ENCODE measurements at places on chromosomes 5 and 9. TPM values are rescaled to one million over a fixed set of nuclear protein-coding genes. Genes with fewer than 3 reads are reported as not detected.

DNA sequence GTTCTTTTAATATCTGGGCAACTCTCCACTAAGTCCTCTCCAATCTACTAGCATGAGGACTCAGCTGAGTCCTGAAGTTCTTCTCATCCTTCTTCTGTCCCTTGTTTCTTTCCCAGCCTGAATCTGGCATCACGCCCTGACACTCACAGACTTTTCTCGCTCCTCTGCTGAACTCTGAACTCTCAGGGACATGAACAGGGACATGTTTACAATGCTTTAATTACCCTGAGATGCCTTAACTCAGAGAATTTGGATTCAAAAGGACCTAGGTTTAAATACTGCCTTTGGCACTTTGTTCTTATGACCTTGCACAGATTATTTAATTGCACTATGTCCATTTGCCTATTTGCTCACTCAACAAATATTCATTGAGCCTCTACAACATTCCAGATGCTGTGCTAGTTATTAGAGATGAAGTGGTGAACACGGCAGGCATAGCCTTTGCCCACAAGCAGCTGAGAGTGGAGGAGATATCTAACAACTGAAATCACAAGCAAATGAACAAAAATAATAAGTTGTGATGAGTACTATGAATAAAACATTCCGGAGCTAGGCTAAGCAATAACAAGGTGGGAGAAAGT lies 106.0 kb downstream of the ADRB2 start:
- H3K4me1 ChIP-seq, result no peaks in the 10 kb centered on the region
- DNase-seq, result no peak
- H3K36me3 ChIP-seq, result no peaks in the 10 kb centered on the region
- no peak overlapping the region for H3K27ac ChIP-seq
- H3K27me3 ChIP-seq, result no peaks in the 10 kb centered on the region

GRCh38 chr9:17648516-17648915 lies 69.7 kb downstream of the SH3GL2 start:
- no peaks in the 10 kb centered on the region for H3K27me3 ChIP-seq
- H3K27ac ChIP-seq, result no peak overlapping the region
- H3K36me3 ChIP-seq, result no peaks in the 10 kb centered on the region
- DNase-seq, result no peak
- no peaks in the 10 kb centered on the region for H3K4me1 ChIP-seq
- H3K4me3 ChIP-seq, result no peak overlapping the region

DNA sequence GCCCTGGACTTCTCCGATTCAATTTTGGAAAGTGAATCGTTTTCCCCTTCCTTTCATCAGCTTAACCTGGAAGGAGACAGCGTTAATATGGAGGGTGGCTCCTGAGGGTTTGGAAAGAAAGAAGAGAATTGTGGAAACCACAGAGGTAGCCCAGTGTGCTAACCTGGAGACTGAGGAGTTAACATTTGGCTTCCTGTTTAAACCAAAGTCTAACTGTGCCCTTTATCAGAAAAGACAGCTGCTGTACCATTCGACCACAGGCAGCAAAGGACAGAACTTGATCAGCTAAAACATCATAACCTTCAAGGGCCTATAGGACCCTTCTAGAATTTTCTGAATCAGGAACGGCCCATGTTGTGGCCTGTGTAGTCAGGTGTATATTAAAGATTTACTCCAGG lies 735 bp downstream of the IDNK start:
- H3K4me1 ChIP-seq, result peaks cover 9% of the 10 kb centered on the region
- H3K27me3 ChIP-seq, result no peaks in the 10 kb centered on the region

Gene LECT2
- not detected for total RNA-seq

DNA sequence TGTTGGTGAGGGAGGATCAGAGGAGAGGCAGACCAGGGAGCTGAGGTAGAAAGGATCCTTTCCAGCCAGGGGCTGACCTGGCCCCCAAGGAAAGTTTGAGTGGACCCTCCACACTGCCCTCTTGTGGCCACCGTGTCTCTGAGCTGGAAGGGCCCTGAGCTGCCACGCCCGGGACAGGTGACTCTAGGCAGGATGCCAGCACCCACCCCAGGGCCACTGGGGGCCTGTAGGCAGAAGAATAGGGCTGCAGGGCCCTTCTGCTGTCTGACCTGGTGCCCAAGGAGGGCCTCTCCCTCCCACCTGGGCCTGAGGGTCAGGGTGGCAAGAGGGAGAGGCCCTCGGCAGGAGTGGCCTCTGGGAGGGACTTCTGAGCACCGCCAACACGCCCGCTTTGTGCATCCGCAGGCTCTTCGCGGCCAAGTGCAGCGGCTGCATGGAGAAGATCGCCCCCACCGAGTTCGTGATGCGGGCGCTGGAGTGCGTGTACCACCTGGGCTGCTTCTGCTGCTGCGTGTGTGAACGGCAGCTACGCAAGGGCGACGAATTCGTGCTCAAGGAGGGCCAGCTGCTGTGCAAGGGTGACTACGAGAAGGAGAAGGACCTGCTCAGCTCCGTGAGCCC lies 76.8 kb downstream of the LMX1B start:
- H3K36me3 ChIP-seq, result no peaks in the 10 kb centered on the region
- no peak for DNase-seq
- no peaks in the 10 kb centered on the region for H3K27me3 ChIP-seq
- H3K4me1 ChIP-seq, result no peaks in the 10 kb centered on the region
- no peak overlapping the region for H3K27ac ChIP-seq

DNA sequence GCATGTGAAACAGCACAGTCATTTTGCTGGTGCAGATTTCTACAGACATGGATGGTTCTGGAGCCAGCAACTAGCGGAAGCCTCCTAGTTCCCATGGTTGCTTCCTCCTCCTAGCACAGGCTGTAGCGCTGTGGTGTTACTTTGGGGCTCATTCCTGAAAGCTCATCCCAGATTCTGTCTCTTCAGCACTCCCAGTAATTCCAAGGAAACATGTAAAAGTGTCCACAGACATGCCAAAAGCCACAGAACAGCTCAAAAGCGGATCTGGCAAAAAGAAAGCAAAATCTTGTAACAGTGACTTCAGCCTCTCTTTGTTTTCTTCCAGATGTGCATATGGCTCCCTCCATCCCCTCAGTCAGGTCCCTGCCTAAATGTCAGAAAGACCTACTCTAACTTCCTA lies 144.1 kb downstream of the CEP120 start:
- no peak for DNase-seq
- peak overlapping the region; percentile 62 for H3K27ac ChIP-seq
- H3K4me3 ChIP-seq, result peak overlapping the region; percentile 64
- peaks cover 58% of the 10 kb centered on the region for H3K4me1 ChIP-seq
- no peaks in the 10 kb centered on the region for H3K27me3 ChIP-seq

DNA sequence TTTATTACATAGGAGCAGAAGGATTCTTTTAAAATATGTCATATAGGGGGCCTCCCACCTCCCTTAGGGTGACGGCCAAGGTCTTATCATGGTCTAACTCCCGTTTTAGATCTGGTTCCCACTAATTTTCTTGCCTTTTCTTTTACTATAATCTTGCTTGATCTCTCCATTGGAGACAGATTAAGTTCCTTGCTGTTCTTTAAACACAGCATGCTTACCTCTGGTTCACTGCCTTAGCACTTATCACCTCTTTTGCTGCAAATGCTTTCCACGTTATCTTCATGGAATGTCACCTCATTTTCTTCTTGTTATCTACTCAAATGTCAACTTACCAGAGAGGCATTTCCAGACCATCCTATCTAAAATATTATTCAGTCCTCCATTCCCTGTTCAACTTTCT lies 1047.6 kb downstream of the TLE4 start:
- DNase-seq, result no peak
- no peak overlapping the region for H3K4me3 ChIP-seq
- no peaks in the 10 kb centered on the region for H3K36me3 ChIP-seq

Gene HSD17B3
- 1.4 TPM for total RNA-seq

- DNase-seq, result no peak
- H3K27ac ChIP-seq, result no peak overlapping the region
- no peaks in the 10 kb centered on the region for H3K36me3 ChIP-seq
- H3K4me3 ChIP-seq, result no peak overlapping the region
- H3K27me3 ChIP-seq, result no peaks in the 10 kb centered on the region
- H3K4me1 ChIP-seq, result peaks cover 17% of the 10 kb centered on the region
These were observed 315.2 kb upstream of the CDH6 start for GRCh38 chr5:30878296-30878695.

DNA sequence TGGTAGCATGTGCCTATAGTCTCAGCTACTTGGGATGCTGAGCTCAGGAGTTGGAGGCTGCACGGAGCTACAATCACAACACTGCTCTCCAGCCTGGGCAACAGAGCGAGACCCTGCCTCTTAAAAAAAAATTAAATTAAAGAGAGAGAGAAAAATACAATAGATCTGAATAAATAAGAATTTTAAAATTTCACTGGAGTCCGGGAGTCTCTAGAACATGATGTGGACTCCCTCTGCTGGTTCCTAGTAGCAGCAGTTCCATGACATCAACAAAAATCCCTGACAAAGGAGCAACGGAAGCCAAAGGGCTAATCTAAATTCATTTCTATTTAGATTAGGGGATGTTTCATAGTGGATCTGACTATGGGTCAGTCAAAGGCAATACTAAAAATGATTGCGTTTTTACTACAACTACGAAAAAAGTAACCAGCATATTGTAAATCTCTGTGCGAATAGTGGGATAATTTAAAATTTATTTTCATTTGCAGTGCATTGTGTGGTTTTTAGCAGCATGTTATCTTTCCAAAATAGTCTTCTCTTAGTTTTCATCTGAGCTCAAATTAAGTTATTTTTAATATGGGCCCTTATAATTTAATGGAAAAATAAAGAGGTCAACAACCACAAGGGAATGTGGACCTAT lies 6.7 kb downstream of the INIP start:
- no peaks in the 10 kb centered on the region for H3K4me1 ChIP-seq
- DNase-seq, result no peak
- peaks cover 4% of the 10 kb centered on the region for H3K36me3 ChIP-seq
- H3K27me3 ChIP-seq, result no peaks in the 10 kb centered on the region

- H3K27ac ChIP-seq, result no peak overlapping the region
- H3K4me3 ChIP-seq, result no peak overlapping the region
- H3K4me1 ChIP-seq, result no peaks in the 10 kb centered on the region
- H3K36me3 ChIP-seq, result no peaks in the 10 kb centered on the region
These were observed 80.3 kb downstream of the ENC1 start for GRCh38 chr5:74560245-74560644.

- no peaks in the 10 kb centered on the region for H3K36me3 ChIP-seq
- no peaks in the 10 kb centered on the region for H3K4me1 ChIP-seq
- no peak for DNase-seq
- H3K27ac ChIP-seq, result no peak overlapping the region
- H3K27me3 ChIP-seq, result no peaks in the 10 kb centered on the region
- H3K4me3 ChIP-seq, result no peak overlapping the region
These were observed 132.8 kb downstream of the CRB2 start for GRCh38 chr9:123488722-123489321.

- H3K36me3 ChIP-seq, result no peaks in the 10 kb centered on the region
- DNase-seq, result no peak
- no peak overlapping the region for H3K4me3 ChIP-seq
- H3K27me3 ChIP-seq, result no peaks in the 10 kb centered on the region
- no peaks in the 10 kb centered on the region for H3K4me1 ChIP-seq
These were observed 87.6 kb downstream of the ERP44 start for GRCh38 chr9:100011062-100011681.

Gene DHX29
- total RNA-seq, result 29.5 TPM

GRCh38 chr5:158303275-158303674 lies 444.3 kb upstream of the CLINT1 start:
- H3K36me3 ChIP-seq, result no peaks in the 10 kb centered on the region
- no peaks in the 10 kb centered on the region for H3K27me3 ChIP-seq
- H3K4me1 ChIP-seq, result no peaks in the 10 kb centered on the region

GRCh38 chr9:81002242-81002641 lies 687.1 kb downstream of the TLE1 start:
- H3K27ac ChIP-seq, result no peak overlapping the region
- no peak overlapping the region for H3K4me3 ChIP-seq
- H3K4me1 ChIP-seq, result no peaks in the 10 kb centered on the region
- no peaks in the 10 kb centered on the region for H3K36me3 ChIP-seq

DNA sequence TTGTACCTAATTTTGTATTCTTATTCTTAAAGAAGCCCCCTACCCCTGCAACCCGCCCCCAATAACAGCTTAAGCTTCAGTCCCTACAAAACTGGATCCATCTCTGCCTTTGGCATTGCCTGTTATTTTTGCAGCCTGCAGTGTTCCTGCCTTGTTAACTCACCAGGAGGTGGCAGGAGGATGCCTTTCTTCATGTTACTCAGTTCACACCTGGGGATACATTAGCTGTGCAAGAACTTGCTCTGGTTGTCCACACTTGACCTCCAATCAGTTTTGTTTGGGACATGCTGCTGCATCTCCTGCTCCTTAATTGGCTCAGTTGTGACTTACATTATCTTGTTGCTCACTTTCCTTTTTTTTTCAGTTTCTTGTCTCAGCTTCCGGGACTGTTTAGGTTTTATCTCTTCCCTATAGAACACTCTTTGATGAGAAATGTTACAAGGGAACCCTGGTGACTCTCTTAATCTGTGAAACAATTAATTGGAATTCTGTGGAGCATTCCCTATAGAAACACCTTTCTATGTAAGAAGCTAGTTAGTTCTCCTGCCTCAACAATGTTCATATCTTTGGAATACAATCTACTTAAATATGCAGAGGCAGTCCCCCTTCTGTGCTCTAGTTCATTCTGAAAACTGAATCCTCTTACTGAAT lies 467.7 kb upstream of the ACO1 start:
- H3K27ac ChIP-seq, result no peak overlapping the region
- H3K36me3 ChIP-seq, result no peaks in the 10 kb centered on the region
- H3K4me3 ChIP-seq, result no peak overlapping the region
- H3K27me3 ChIP-seq, result no peaks in the 10 kb centered on the region

- H3K27me3 ChIP-seq, result no peaks in the 10 kb centered on the region
These were observed 440.8 kb downstream of the BNC2 start for GRCh38 chr9:16429671-16430070.

- DNase-seq, result no peak
- no peaks in the 10 kb centered on the region for H3K4me1 ChIP-seq
- no peaks in the 10 kb centered on the region for H3K27me3 ChIP-seq
- H3K36me3 ChIP-seq, result no peaks in the 10 kb centered on the region
These were observed 40.6 kb upstream of the OLFM1 start for GRCh38 chr9:135046739-135047350.

- no peaks in the 10 kb centered on the region for H3K27me3 ChIP-seq
- DNase-seq, result no peak
- no peak overlapping the region for H3K27ac ChIP-seq
These were observed 19.1 kb downstream of the PHF2 start for GRCh38 chr9:93595461-93595860.
